Stimulated activated CD4-positive, alpha-beta T cell treated with anti-CD3 and anti-CD28 coated beads, Interleukin-2, amount 100 ng/mL, for 24 hours (primary cell): ENCODE measurements at places on chromosomes 12 and 14.

DNA sequence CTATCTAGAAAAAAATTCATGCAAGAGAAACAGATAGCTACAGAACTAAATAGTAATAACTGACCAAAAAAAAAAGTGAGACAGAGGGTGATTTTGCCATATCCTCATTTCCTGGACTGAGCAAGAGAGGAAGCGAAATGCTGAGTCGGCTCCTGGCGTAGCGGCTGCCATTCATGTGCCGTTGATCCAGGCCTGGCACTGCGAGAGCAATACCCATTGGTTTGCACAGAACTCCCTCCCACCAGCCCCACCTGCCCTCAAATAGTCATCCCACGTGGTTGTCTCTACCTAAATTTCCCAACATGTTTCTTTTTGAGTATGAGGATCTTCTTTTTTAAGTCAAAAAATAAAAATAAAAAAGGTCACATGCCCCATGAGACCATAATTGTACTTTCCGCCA, 9.4 kb upstream of the WNT5B start:
- no peak for DNase-seq

DNA sequence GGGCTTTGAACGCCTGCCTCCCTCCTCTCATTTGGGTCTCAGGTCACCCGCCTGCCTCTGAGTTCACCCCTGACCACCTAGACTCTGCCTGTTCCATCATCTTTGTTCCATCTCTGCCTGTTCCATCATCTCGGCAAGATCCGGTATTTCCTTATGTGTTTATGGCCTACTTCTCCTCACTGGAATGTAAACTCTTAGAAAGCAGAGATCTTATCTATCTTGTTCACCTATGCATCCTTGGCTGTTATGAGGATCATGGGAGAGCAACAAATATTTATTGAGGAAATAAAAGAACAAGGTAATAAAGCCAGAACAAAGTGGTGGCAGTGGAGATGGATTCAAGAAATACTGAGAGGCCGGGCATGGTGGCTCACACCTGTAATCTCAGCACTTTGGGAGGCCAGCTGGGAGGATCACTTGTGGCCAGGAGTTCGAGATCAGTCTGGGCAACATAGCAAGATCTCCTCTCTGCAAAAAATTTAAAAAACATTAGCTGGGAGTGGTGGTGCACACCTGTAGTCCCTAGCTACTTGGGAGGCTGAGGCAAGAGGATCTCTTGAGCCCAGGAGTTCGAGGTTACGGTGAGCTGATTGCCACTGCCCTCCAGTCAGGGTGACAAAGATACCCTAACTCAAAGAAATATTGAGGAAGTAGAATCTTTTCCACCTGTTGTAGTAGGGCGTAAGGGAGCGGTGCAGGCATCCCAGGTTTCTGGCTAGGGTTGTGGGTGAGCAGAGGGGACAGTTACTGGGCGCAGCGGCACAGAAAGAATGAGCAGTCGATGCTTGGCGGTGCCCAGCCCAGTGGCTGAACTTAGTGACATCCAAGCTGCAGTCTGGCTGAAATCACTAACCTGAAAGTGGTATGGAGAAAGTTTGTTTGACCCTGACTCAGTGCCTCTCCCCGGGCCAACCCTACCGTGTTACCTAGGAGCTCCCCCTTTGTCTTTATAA, 1.7 kb upstream of the KLC1 start:
- no peak for DNase-seq

- DNase-seq, result no peak
Observed at GRCh38 chr12:114316076-114316475, 89.9 kb downstream of the TBX5 start.

DNA sequence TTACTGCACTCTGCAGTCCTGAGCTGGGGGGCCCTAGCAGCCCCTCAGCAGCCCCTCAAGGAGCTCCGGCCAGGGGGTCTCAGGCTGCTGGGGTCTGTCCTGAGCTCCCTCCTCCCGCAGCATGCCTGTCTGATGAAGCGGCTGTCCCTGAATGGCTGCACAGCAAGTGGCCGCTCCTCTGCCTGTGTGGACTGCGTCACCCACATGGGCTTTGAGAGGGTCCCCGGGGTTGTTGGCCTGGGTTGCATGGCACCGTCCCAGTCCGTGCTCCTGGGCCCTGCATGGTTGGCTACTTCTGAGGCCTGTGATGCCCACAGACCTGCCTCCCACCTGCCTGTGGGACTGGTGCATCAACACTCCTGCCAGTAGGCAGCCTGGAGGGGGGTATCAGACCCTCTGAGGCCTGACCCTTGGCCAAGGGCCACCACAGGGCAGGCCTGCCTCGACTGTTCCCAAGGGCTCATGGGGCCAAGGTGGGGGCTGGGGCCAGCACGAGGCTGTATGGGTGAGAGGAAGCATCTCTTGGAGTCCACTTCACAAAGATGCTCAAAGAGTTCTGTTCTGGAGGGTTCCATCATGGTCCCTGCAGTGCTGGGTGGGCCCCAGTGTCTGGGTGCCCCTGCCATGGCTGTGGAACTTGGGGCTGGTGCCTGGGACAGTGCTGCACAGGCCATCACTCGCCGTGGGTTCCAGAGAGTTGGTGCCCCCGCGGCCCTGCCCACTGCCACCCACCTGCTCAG, 12.2 kb downstream of the CEP170B start:
- DNase-seq, result no peak

DNA sequence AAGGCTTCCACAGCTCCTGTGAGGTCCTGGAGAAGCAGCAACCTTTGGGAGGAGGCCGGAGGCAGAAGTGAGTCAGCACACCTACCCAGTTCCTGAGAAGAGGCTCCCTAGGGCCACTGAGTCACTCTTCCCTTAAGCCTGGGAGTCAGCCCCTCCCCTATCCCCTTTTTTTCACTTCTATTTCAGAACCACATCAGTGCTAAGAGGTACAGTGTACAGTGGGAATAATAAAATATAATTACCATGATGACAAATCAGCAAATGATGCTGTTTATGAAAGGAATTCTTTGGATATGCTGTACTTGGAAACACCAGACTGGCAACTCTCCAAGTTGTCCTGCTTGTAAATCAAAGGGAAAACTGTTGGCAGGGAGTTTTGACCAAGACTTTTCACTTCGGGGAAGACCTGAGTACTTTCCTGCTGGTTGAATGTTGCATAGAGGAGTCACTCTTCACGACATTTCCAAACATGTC, 7.8 kb upstream of the TBPL2 start:
- no peak for DNase-seq

DNA sequence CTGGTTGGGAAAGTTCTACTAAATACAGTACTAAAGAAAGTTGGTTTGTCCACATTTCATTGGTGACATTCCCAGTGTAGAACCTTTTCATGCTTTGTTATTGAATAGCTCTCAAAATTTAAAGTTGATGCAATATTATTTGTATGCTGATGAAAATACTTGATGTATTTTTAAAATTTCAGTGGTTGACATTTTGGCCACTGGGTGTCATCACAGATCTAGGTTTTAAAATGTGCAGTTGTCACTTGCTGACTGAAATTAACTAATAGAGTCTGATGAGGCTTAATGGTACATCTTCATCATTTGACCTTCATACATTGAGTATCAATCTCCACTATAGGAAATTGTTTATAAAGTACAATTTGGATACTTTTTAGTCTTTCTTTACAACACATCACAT, 37.1 kb downstream of the CMAS start:
- peak; percentile 4 for DNase-seq

DNA sequence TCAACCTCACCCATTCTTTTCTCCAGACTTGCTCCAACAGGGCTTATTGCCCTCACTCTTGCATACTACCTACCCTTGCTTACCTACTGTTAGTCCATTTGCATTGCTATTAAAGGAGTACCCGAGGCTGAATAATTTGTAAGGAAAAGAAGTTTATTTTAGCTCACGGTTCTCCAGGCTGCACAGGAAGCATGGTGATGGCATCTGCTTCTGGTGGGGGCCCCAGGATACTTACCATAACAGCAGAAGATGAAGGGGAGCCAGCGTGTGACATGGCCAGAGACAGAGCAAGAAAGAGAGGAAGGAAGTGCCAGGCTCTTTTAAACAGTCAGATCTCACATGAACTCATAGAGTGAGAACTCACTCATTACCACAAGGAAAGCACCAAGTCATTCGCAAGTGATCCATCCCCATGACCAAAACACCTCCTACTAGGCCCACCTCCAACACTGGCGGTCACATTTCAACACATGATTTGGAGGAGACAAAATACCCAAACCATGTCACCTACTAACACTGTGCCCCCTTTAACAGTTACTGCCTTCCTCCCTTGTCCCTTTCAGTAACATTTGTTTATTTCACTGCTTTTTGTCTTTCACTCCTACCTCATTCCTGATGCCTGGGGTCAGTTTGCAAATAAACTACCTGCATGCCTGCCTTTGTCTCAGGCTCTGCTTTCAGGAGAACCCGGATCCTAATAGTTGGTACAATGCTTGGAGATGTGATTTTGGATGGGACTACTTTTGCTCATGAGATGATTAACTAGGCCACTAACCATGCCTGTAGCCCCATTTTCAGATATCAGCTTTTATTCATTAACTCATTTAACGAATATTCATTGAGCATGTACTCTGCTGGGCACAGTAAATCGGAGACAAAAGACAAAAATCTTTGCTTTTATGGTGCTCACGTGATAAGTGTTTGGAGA, 41.6 kb upstream of the CSRP2 start:
- no peak for DNase-seq

GRCh38 chr12:81339071-81339470, 261.2 kb downstream of the ACSS3 start:
- no peak for DNase-seq

DNA sequence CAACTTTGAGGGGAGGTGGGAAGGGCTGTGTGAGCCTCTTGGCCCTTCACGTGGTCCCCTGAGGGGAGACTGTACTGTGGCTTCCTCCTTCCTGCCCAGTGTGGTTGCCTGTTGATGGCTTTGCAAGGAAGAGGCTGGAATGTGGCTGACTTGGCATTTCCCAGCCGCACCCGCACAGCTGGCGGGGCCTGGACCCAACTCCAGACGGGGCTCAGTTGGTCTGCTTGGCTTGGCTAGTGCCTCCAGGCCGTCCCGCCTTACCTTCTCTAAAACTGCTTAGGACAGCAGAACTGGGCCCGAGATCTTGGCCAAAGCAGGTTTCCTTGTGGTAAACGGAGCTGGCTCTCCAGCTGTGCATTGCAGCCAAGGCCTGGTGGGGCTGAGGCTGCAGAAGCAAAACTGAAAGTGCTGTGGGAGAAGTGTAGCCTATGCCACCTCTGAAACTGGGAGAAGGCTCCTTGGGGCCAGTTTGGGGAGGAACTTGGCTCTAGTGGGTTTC, 139.5 kb downstream of the SMOC1 start:
- DNase-seq, result no peak

GRCh38 chr14:88305528-88306322, 17.3 kb downstream of the KCNK10 start:
- no peak for DNase-seq

GRCh38 chr12:14156606-14157005, 175.2 kb upstream of the GRIN2B start:
- DNase-seq, result no peak

DNA sequence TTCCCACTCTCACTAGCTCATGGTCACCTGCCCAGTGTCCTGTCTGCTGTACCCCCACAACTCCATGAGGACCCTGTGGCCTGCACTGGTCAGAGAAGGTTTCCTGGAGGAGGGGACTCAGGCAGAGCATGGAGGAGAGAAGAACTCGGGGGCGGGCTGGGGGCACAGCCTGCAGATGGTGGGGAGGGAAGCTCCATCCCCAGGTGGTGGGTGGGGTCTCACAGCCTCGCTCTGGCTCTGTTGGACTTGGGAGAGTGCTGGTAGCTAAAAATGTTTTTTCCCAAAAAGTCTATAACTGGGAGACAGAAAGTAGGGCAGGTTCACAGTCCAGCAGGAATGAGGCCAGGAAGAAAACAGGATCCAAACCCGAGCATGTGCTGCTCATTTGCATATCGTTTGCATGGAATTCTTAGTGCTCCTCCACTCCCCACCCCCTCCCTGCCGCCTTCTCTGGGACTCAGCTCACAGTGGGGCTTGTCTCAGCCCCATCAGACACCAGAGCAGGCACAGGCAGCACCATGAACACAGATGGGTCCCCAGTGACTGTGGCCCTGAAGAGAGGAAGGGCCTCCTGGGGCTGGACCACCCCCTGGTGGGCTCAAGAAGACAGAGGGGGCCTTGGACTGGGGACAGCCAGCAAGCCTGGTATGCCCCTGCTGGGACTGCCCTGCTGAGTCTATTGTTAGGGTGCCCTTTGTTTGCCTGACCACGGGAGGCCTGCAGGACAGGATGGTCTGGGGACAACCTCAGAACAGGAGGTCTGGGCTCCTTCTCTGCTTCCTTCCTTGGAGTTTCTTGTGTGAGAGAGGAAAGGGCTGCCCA, 67.0 kb upstream of the SFSWAP start:
- DNase-seq, result no peak
